ENCODE measurements at places on chromosomes 1 and 21.

DNA sequence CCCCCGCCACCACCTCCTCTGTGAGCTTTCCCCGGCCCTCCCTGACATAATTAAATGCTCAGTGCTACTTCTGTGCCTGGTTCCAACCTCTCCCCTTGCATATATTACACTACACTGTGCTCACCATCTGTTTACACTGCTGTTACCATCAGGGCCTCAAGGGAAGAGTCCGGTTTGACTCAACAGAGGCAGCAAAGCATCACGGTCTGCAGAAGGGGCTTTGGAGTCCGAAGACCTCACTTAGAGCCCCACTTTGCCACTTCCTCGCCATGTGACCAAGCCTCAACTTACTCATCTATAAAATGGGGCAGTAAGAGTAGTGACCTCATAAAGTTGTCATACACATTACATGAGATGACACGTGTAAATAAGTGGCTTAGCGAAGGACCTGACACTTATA lies 27.4 kb downstream of the KCNN3 start:
- DNase-seq: no peak

DNA sequence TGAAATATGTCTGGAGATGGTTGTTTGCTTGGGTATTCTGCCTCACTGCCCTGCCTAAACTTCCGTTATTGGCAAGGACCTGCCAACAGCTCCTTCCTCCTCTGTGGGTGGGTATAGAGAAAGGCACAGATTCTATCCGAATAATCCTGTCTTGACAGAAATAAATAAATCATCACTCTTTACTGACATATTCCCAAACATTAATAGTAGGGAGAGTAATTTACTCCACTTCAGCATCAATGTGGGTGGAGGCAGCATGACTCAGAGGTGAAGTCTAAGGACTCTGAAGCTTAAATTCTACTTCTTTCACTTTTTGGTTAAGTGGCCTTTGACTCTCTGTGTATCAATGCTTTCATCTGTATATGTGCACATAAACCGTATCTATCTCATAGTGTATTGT lies 2.9 kb downstream of the CD84 start:
- DNase-seq: no peak

GRCh38 chr1:241423541-241424479 lies 66.8 kb upstream of the RGS7 start:
- no peak for DNase-seq

- no peak for DNase-seq
Measured at GRCh38 chr1:162541619-162542141, 19.8 kb upstream of the UAP1 start.

DNA sequence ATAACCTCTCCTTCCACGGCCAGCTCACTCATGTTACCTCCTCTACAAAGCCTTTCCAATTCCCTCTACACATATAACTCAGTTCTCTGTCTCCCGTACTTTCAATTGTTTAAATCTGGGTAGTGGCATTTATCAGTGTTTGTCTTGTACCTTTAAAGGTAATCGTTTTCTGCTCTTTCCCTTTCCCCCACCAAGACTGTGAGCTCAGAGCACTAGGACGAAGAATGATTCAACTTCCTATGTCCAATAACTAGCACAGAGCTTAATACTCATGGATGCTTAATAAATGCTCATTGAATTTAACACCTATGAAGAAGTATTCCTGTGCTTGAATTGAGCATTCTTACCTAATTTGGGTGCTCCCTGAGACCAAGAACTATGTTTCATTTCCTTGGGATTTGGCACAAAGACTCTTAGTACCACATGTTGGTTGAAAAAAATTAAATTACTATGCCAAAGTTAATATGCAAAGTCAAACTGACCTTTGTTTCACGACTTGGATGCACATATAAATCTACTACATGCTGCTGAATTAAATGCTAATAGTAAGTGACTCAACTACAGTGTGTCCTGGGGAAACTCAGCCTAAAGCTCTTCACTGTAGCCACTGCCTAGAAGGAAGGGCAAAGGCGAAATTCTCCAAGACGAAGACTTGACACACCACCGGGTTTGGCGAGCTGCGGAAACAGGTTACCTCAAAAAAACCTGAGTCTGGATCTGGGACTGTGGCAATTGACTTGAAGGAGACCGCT lies 30.6 kb upstream of the C1orf185 start:
- DNase-seq: no peak

- DNase-seq: peak; percentile 85
Measured at GRCh38 chr21:31334648-31335121, 9.4 kb downstream of the TIAM1 start.

- DNase-seq: no peak
Measured at GRCh38 chr1:118558933-118559332, 373.9 kb upstream of the SPAG17 start.

GRCh38 chr1:91635763-91636162 lies 135.1 kb downstream of the CDC7 start:
- no peak for DNase-seq

DNA sequence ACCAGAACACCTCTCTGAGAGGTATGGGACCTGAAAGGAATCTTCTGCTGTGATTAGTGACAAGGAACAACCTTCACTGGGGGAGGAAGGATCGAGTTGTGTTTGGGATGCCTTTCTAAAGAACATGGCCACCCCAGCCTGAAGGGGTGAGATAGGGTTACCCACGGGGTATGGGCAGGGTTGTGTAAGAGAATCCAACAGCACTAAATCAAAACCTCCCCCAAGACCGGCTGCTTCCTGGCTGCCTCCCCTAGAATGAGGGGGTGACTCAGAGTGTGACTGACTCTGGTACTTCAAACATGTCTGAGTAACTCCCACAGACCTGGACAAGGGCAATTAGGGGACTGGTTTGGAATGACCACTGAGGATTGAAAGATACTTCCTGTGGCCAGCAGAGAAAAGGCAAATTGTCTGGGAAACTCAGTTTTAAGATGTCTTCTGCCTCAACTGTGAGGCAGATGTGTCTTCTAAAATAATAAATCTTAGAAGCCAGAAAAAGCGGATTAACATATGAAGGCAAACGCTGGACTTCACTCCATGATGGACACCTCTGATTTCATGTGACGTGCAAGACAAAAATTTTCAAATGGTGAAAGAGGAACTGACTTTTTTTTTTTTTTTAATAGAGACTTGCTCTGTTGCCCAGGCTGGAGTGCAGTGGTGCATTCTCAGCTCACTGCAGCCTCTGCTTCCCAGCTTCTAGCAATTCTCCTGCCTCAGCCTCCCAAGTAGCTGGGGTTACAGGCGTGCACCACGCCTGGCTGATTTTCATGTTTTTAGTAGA lies 6.7 kb upstream of the PTPN14 start:
- DNase-seq: no peak

DNA sequence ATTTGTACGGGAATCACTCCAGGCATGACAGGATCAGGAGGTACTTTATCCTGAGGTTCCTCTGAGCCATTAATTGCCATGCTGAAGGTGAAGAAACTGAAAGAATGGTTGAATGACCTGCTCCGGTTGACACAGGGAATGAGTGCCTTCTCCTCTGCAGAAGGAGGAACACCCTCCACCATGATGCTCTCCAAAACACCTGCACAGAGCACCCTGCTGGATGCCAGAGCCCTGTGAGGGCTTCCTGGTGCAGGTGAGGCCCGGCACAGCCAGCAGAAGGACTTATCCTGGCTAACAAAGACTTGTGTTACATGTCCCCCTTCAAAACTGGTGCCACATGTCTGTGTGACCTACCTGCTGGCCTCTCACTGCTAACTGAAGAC lies 14.3 kb upstream of the LBR start:
- DNase-seq: peak; percentile 55

GRCh38 chr1:101313356-101313755 lies 76.5 kb downstream of the S1PR1 start:
- DNase-seq: no peak

- DNase-seq: no peak
Measured at GRCh38 chr1:58714544-58714943, 14.7 kb upstream of the MYSM1 start.

All from NCI-H2029 treated with DMSO at 0.1 percent for 48 hours (cell line).